ENCODE measurements at places on chromosomes 2 and 18.

GRCh38 chr2:20744366-20745335 lies 77.7 kb downstream of the GDF7 start:
- no peak for DNase-seq

DNA sequence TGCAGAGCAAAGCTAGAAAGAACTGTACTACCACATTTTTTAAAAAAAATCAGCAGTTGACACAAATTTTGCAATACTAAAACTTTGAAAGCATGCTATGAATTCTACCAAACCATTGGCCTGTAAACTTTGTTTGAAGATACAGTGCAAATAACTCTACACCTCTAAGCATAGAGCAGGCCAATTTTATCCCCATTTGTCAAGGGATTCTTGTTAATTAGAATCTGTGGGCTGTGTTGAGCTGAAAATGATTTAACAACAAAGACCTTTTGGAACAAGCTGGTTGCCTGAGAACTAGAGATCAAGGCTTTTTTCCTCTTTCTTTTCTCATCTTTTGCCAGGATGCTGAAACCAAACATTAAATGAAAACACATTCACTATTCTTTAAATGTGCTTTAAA lies 886.0 kb upstream of the CDH2 start:
- DNase-seq, result no peak

DNA sequence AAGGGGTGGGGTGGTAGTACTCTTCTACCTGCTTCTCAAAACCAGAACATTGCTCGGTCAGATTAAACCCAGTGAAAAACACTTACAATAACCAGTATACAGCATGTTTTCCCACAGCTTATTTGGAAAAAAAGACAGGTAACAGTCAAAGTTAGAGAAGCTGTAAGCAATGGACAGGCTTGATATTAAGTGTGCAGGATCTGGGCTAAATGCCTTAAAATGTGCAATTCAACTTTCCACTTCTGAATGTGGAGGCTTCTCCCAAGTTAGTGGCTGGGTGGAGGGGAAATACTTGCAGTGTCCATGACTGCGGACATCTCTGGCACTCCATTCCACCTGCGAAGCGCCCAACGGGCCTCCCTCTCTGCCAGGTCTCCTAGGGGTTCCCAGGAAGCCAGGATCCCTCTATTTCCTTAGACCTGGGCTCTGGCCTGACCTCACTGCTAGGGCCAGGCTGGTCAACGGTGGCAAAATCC lies 5.3 kb downstream of the ZEB2 start:
- no peak for DNase-seq

DNA sequence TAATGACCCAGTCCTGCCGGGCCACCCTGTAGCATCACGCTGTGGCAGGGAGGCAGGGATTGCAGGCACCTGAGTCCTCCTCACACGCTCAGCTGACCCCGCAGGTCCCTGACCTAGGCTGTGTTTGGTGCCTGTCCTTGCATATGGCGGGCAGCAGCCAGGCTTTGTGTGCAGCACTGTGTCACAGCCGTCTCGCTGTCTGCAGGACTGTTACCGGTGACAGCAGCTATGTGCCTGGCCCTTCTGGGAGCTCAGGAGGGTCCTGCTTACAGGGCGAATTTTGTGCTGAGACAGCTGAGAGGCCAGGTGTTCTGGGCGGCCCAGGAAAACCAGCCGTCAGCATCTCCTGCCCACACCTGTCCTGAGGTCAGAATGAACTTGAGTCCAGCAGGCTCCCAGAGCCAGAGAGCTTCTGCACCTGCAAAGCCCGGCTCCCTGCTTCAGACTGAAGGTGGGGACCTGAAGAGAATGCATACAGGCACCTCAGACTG lies 10.4 kb upstream of the ARID5A start:
- peak; percentile 35 for DNase-seq

DNA sequence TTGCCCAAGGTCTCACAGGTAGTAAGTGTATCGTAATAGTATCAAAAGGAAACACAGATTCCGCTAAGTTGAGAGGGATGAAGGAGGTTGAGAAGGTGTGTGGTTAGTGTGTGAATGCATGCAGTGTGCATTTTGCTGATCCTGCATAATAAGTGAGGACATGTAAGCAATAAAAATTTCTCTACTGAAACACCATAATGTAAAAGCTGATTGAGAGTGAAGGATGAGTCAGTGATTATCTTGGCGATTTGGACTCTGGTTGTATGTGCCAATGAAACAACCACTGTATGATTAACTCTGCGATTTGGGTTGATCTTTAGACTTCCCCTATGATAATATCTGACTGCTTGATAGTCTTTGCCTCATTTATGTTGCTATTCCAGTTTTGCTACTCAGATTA lies 16.7 kb upstream of the ADGRF3 start:
- no peak for DNase-seq

- no peak for DNase-seq
Observed at GRCh38 chr2:69776886-69777785, 35.2 kb downstream of the ANXA4 start.

- no peak for DNase-seq
Observed at GRCh38 chr2:132547090-132547687, 122.8 kb downstream of the LYPD1 start.

GRCh38 chr2:40096360-40096759 lies 317.3 kb upstream of the THUMPD2 start:
- no peak for DNase-seq

DNA sequence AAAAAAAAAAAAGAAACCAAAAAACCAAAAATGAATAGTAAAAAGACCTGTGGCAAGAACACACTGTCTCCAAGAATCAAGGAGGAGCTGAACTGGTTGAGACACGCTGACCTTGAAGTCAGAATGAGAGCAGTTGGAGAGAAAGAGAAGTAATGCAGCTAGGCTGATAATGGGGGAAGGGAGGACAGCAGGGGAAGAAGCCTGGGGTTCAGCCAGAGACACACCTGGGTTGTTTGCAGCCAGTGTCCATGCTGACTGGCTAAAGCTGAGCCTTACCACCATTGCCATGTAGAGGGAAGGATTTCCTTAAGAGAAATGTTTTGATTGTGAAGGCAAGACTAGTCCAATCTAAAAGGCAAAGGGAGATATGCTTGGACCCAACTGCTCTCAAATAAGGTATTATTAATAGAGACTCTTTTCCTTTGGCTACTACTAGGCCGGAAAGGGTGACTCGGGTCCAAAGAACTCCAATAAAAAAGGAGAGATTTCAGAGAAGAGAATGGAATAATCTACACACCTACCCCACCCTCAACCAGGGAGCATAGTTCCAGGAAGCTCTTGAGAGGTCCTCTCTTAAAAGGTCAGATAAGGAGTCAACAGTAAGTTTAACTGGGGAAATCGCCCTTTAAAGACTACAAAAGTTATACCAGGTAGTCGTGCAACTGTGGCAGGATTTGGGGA lies 25.2 kb upstream of the REL start:
- DNase-seq, result no peak

- no peak for DNase-seq
Observed at GRCh38 chr18:72638376-72638775, 94.2 kb upstream of the CBLN2 start.

GRCh38 chr18:68564961-68565360 lies 149.9 kb downstream of the TMX3 start:
- no peak for DNase-seq

DNA sequence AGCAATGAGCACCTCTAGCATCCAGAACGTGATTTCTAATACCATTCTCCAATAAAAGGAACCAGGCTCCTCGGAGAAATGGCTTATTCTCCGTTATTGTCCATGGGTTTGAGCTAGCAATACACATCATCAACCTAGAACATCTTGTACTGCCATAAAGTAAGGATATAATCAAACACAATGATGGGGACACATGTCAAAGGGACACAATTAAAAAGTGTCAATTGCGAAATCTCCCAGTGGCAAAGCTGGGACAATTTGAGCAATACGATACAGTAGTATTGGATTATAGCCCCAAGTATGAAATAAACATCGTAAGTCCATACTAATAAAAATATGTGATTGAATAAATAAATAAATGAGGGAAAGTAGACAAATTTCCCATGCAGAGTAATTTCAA lies 108.4 kb downstream of the CTNNA2 start:
- DNase-seq, result no peak

DNA sequence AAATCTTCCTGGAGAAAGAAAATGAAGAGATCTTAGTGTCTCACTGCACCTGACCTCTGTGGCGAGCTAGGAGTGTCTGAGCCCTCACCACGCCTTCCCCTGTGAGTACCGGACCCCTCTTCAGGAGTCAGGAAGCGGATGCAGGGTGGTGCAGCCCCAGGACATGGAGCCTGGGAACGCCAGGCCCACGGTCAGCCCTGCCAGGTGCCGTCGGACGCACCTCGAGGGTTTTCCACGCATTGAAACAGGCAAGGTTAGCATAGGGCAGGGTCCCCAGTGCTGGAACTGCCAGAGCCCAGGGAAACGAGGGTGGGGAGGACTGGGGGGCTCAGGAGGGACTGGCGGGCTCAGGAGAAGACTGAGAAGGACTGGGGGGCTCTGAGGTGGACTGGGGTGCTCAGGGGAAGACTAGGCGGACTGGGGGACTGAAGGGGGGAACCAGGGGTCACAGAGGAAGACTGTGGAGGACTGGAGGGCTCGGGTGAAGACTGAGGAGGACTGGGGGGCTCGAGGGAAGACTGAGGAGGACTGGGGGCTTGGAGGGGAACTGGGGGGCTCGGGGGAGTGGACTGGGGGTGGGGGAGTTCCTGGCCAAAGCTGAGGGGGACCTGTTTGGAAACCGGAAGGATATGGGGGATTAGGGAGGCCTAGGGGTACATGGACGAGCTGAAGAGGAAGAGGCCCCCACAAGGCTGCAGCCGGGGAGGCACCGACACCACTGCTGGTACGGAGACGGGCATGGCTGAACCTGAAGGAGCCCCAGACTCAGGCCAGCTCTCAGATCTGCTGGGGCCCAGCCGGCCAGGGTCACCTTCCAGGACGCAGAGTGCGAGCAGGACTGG lies 65.2 kb upstream of the SNTG2 start:
- DNase-seq, result no peak

GRCh38 chr2:27856386-27856785 lies 33.8 kb downstream of the RBKS start:
- no peak for DNase-seq

All from RWPE2 (cell line).